ENCODE measurements at places on chromosomes 6 and 20. TPM values are rescaled to one million over a fixed set of nuclear protein-coding genes. Genes with fewer than 3 reads are reported as not detected.

DNA sequence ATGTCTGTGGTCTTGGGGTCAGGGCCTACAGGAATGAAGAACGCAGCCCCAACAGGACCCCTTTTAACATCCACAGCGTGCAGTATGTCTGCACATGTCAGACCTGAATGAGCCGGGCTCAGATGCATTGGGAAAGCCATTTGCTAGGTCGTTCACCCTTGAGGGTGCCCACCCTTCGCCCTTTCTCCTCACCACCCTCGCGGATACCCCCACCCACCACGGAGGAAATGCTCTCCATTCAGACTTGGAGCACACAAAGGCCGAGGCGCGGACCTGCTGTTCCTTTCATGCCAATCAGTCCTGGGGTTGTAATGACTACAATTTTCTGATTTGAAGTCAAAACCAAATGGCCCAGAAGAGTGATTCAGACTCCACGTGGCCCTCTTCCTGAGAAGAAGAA, 62.7 kb downstream of the EDN3 start:
- no peak for DNase-seq

- no peak for DNase-seq
These were observed 8.6 kb upstream of the FOXF2 start for GRCh38 chr6:1380625-1381427.

DNA sequence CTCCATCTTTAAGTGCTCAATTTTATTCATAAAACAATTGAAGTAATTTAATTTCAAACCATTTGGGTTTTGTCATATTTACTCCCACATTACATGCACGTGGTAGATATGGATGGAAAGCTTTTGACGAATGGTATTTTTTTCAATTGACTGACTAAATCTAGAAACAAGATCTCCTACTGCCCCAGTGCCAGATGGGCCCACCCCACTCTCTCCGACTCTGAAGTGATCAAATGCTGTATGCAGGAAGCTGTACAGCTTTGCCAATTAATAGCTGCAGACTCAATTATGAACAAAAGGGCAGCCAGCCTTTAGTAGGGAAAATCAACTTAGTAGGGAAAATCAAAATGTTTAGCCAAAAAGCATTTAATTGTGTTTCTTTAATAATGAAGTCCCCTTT, 46.2 kb downstream of the PACRG start:
- DNase-seq = no peak

The XKR7 gene
- not detected for total RNA-seq

- no peak for DNase-seq
These were observed 21.0 kb downstream of the TCF15 start for GRCh38 chr20:588932-589672.

DNA sequence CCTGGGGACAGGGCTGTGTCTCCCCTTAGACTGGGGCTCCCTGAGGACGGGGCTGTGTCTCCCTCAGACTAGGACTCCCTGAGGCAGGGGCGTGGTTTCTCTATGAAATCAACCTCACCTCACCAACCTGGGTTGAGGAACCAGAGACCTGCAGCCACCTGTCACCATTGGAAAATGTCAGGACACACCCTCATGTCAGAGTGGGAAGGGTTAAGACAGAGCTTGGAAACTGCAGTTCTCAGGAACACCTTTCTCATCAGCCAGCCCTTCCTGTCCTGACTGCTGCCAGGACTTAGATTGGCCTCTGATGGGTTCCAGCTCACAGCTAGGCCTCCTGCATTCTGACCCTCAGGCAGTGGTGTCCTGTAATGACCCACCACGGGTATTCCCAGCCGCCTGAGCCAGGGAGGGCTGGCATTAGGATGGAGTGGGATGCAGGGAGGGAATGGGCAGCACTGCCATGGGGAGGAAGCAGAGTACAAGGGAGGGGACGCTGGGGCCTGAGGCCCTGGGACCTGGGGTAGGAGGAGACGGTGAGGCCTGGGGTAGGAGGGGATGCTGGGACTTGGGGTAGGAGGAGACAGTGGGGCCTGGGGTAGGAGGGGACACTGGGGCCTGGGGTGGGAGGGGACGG, 76.3 kb downstream of the MRPL14 start:
- DNase-seq = no peak

The ECT2L gene
- not detected for total RNA-seq

- DNase-seq = peak; percentile 12
These were observed 236.0 kb downstream of the ADGRG6 start for GRCh38 chr6:142537612-142538478.

GRCh38 chr20:58325912-58326311, 16.4 kb downstream of the RAB22A start:
- no peak for DNase-seq

The SIRPB1 gene
- 4.4 TPM for total RNA-seq

DNA sequence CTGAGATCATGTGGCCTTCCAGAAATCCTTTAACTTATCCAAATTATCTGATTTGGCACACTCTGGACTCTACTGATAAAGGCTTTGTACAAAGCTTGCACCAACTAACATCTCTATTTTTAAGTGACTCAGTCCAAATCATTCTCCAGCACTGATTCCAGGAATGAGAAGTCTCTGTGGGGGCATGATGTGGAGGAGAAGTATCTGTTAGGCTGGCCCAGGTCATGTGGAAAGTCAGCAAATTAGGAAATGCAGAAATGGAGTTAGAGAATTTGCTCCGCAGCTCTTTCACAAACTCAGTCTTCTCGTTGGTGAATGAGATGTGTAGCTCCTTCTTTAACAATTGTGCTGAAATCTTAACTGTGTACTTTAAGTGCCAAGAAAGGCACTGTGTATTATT, 165.7 kb downstream of the ZNF217 start:
- DNase-seq = no peak

- DNase-seq = no peak
These were observed 58.2 kb downstream of the SMAP1 start for GRCh38 chr6:70725817-70726415.

GRCh38 chr20:48732081-48732829, 95.5 kb downstream of the PREX1 start:
- no peak for DNase-seq

- no peak for DNase-seq
These were observed 25.8 kb upstream of the SLC9A8 start for GRCh38 chr20:49786668-49787370.

DNA sequence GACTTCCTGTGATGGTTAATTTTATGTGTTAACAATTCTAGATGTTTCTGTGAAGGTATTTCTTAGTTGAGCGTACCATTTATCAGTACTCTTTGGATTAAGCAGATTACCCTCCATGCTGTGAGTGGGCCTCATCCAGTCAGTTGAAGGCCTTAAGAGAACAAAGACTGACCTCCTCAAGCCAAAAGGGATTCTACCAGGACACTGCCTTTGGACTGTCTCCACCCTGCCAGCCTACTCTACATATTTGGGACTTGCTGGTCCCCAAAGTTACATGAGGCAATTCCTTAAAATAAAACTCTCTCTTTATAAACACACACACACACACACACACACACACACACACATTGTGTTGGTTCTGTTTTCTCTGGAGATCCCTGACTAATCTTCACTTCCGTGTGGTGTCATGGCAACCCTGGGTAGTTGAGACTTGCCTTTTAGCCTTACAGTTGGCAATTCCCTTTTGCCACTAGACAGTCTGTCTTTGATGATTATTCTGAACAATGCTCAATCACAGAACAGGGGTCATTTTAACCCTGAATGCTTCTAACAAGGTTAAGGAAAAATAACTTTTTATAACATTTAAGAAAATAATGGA, 32.2 kb downstream of the MRAP2 start:
- DNase-seq = no peak

DNA sequence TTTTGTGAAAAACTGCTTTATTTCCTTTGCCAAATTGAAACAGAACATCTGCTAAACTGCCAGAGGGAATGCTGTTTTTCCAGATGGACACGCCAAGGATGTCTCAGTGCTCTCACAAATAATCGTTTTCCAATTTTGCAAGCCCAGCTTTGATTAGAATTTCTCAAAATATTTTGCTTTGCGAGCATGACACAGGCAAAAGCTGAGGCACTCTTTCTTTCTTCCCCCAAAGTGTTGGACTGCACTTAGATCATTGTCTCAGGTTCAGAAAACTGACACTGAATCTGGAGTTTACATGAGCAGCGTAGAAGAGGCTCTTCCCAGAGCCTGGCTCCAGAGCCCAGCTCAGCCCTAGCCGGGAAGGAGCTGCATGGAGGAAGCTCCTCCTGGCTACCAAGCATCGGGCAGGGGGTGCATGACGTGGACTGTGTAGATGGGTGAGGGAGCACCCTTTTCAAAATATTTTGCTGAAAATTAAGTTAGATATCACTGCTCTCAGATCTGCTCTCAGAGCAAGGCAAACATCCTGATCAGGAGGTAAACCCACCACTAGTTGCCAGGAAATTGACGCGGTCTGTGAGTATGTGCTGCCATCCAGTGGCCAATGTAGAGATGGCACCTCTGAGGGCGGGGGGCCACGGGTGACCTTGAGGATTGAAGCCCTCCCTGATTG, 107.5 kb downstream of the SLC22A3 start:
- peak; percentile 43 for DNase-seq

- no peak for DNase-seq
These were observed 66.1 kb downstream of the SMLR1 start for GRCh38 chr6:130893277-130893676.

The VIP gene
- not detected for total RNA-seq

GRCh38 chr6:152896923-152897322, 85.9 kb downstream of the FBXO5 start:
- no peak for DNase-seq

DNA sequence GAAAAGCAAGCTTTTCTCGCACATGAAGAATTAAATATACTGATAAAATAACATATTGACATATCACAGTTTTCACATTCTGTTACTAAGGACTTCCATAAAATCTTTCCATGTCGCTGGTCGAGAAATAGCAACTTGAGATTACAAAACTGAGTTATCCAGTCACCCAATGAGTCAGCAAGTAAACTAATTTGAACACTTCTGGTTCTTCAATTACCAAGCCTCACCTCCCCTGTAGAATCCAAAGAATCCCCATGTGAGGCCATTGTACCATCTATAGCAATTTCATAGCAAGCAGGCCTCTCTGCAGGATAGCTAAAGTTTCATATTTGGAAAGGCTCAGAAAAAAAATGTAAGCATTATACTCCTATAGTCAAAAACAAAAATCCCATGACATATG, 87.3 kb downstream of the PKHD1 start:
- no peak for DNase-seq

DNA sequence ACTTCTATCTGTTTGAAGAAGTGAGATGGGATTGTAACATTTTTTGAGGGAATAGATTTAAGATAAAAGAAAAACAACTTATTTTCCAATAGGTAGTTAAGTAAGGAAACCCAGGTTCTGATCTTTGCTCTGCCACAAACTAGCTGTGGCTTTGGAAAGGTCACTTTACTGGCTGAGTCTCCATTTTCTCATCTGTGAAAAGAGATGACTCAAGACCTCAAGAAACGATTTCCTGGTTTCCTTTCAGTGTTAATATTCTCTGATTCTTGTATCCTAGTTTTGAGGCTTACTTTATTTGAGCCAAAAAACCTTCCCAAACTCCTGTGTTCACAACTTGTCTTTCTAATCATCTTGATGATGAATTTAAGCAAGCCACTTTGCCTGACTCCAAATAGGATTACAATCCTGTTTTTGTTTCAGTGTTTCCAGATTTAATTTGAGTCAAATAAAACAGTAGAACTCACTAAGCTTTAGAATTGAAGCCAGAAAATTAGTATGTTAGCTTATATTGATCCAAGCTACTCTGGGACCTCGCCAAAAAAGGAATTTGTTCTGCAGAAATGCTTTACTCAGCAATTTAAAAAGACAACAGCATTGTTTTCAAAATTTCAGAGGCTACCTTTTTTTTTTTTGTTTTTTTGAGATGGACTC, 51.1 kb downstream of the ENPP1 start:
- DNase-seq = no peak

All from T-helper 17 cell (primary cell).